Mesenchymal stem cell (in vitro differentiated cells and primary cell): ENCODE measurements at places on chromosomes 6 and 20.

DNA sequence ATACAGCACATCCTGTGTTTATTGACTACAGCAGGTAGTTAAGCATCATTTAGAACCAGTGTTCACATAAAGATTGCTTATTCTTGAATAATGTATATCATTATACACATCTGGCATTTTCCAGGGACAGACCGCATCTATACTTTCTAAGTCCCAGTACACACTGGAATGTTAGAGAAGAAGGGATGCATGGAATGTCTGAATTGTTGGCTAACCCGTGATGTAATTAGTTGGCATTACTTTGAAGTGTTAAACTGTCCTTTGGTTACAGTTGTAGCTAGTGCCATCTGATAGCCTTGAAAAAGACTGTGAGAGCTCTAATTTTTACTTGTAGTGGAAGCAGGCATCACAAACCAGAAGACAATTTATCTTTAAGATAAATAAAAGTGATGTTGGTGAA lies 29.8 kb upstream of the MCHR2 start:
- no peak for DNase-seq

- no peak for DNase-seq
Observed at GRCh38 chr20:40090236-40090635, 598.8 kb downstream of the MAFB start.

DNA sequence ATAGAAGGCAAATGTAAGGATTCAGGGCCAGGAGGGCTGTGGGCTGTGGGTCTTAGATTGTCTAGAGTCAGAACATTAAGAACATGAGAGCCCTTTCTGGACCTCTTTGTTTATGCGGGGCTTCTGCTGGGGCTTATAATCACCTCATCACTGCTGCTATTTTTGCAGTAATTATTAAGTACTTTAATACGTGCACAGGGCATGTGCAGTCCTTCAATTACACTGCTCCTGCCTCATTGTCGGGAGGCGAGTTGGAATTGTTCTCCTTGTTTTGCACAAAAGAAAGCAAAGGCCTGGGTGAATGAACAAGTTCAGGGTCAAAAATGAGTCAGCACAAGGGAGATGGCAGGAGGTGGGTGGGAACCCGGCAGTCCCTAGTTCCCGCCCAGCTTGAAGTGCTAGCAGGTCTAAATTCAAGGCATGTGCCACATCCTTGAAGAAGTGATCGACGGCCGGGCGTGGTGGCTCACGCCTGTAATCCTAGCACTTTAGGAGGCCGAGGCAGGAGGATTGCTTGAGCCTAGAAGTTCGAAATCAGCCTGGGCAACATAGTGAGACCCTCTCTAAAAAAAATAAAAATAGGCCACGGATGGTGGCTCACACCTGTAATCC lies 34.4 kb upstream of the PTPN1 start:
- DNase-seq, result peak; percentile 54

DNA sequence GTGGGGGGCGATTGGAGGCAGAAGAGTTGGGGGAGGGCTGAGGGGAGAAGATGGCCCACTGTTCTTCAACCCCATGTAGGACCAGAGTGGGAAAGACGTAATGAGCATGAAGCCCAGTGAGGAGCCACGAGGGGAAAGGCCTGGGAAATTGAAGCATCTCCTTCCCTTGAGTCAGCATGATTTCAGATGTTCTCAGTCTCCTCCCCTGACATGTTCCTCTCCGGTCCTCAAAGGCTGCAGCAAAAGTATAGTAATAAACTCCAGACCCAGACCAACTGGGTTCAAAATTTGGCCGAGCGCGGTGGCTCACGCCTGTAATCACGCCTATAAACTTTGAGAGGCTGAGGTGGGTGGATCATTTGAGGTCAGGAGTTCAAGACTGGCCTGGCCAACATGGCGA lies 1.9 kb upstream of the NFKBIE start:
- no peak for DNase-seq

GRCh38 chr20:44464514-44464913 lies 11.2 kb upstream of the TTPAL start:
- no peak for DNase-seq

GRCh38 chr6:25138233-25138933 lies 140.8 kb upstream of the CARMIL1 start:
- peak; percentile 72 for DNase-seq

DNA sequence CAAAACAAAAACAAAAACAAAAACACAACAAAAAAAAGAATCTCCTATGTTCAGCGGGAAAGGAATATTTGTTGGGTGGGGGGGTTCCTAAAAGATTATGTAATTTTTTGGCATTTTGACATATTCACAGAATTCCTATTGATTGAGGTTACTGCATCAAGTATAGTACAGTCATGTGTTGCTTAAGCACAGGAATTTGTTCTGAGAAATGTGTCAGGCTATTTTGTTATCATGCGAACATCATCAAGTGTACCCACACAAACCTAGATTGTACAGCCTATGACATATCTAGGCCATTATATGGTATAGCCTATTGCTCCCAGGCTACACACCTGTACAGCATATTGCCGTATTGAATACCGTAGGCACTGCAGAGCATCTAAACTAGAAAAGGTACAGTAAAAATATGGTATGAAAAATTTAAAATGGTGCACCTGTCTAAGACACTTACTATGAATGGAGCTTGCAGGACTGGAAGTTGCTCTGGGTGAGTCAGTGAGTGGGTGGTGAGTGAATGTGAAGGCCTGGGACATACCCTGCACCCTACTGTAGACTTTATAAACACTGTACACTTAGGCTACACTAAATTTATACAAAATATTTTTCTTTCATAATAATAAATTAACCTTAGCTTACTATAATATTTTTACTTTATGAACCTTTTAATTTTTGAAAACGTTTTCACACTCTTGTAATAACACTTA lies 110.6 kb downstream of the CDKAL1 start:
- DNase-seq, result no peak

GRCh38 chr20:35181731-35182130 lies 9.9 kb downstream of the PROCR start:
- no peak for DNase-seq

- DNase-seq, result no peak
Observed at GRCh38 chr6:5457983-5458683, 196.8 kb downstream of the FARS2 start.

DNA sequence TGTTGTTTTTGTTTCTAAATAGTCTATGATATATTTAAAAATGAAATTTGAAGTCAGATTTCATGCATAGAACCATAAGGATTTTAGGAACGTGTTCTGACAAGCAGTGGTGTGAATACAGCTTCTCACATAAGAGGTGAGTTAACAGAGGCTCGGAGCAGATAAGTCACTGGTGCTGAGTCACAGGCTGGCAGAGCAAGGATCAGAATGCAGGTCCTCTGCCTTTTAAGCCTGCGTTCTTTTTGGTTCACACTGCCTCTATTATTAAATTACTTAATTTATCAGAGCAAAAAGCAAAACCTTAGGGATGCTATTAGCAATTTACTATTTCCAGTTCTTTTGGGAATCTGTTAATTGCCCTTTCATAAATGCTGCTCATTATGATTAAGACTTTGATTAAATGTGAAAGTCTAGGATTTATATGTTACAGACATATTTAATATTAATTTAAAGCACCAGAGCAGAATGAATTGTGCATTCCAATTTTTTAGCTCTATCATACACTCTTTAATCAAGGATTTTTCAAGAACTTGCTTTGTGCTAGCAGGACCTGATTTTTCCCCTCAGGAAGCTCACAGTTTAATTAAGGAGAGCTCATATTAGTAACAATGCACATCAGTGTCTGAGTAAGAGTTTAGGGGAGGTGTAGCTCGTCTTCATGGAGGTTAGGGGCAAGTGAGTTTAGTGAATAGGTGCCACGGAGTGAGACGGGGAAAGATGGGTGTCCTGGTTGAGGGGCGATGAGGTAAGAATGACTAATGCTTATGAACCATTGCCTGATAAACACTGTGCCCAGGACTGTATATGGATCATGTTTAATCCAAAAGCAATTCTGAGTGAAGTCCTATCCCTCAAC lies 212.7 kb upstream of the AGPAT4 start:
- peak; percentile 3 for DNase-seq

- DNase-seq, result no peak
Observed at GRCh38 chr20:61712688-61713087, 353.0 kb downstream of the TAF4 start.

DNA sequence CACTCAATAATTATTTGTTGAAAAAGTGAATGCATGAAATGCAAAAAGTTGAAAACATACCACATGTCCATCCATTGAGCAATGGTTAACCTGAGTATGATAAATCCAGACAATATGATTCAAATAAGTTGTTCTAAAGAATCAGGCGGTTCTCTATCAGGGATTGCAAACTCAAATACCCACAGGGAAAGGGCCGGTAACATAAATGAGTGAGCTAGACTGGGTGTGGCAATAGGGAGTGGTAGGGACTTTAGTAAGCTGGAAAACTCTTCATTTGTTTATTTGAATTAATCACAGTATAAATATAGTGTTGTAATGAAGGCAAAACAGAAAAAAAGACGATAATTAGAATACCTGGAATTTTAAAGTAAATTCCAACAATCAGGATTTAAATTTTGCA lies 106.3 kb downstream of the BCAS1 start:
- no peak for DNase-seq

- no peak for DNase-seq
Observed at GRCh38 chr6:51788121-51788520, 299.3 kb downstream of the PKHD1 start.

DNA sequence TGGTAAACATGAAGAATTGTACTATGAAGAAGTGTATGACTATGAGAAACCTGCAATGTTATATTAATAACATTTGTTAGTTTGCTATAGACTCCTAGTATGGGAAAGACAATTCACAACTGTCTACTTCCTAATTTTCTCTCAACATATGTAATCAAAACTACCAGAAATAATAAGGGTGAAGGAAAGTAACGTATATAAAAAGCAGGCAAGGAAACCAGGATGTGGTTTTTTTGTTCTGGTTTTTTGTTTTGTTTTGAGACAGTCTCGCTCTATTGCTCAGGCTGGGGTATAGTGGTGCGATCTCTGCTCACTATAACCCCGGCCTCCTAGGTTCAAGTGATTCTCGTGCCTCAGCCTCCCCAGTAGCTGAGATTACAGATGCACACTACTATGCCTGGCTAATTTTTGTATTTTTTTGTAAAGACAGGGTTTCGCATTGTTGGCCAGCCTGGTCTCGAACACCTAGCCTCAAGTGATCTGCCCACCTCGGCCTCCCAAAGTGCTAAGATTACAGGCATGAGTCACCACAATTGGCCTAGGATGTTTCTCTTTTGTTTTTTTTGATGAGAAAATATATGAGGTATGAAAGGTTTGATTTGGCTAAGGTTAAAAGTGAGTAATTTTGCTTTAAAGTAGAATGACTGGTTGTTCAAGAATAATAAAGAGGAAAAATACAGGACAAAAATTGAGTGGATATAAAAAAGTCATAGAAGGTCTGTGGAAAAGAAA lies 83.1 kb downstream of the PTCHD4 start:
- DNase-seq, result no peak

DNA sequence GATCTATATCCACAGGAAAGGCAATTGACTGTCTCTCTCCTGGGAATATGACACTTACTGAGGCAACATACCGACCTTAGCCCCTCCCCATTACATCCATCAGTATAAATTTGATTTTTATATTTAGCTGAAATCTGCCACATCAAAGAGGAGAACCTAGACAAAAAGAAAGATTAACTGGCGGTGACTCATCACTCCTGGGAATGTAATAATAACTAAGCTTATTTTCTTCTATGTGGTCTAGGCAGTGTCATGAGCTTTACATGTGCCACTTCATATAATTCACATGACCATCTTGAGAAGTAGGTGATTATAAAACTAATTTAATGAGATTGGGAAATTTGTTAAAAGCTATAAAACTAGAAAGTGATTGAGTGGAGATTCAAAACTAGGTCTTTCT lies 520.0 kb upstream of the HS3ST5 start:
- peak; percentile 20 for DNase-seq

- no peak for DNase-seq
Observed at GRCh38 chr6:593907-594212, 63.0 kb downstream of the HUS1B start.

- no peak for DNase-seq
Observed at GRCh38 chr20:44528309-44528708, 6.4 kb upstream of the SERINC3 start.

- no peak for DNase-seq
Observed at GRCh38 chr6:167711768-167712730, 114.7 kb upstream of the AFDN start.

DNA sequence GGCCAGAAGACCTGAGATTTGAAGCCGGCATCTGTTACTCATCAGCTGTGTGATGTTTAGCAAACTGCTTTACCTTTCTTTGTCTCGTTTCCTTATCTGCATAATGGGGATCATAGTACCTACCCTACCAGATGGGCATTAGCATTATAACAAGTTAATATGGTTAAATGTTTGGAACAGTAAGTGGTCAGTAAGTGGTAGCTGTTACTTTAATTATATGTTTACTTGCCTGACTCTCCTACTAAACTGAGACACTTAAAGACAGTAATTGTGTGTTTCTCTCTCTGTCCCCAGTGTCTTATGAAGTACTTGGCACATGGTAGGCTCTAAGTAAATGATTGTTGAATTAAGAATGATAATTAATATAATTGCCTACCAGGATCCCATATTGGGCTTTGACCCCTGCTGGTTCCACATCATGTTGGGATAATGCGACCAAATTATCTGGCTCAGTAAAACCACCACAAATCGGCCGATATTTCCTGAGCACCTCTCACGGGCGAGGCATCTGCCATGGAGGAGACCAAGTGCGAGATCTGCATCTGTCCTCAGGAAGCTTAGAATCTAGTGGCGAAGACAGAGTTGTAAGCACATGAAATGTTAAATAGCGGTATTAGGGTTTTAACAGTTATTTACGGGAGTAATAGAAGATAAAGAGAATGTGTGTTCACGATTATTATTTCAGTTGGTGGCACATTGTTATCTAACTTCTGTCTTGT lies 31.4 kb downstream of the PTK7 start:
- DNase-seq, result no peak

- DNase-seq, result peak; percentile 88
Observed at GRCh38 chr20:53642196-53643030, 48.8 kb upstream of the ZNF217 start.

DNA sequence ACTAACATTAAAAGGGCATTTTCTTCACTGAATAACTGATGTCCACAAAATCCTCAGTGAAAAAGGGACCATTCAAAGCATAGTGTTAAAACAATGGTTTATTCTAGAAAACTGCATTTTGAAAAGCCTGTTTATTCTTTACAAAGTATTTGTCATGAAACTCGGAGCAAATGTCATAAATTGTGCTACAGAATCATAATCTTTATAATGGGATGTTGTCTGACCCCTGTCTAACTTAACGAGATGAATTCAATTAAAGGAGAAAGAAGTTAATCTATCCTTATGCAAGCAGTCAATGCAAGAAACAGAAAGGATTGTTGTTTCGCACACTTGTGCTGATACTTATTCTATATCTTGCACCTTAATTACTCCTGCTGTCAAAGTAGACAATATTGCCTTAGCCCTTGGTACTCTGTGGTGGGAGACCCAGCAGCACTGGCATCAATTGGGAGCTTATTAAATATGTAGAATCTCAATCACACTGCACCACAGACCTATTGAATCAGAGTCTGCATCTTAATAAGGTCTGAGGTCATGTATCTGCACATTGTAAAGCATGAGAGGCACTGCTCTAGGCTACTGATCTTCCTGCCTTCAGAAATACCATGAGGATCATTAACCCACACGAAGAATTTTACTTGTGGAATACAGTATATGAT lies 708.3 kb downstream of the HDGFL1 start:
- no peak for DNase-seq

- DNase-seq, result no peak
Observed at GRCh38 chr6:57294862-57295445, 22.5 kb upstream of the PRIM2 start.

GRCh38 chr6:35042031-35042815 lies 98.9 kb downstream of the TCP11 start:
- no peak for DNase-seq
